Stimulated activated CD4-positive, alpha-beta T cell treated with anti-CD3 and anti-CD28 coated beads, Interleukin-15, amount 100 ng/mL, for 1 hour (primary cell): ENCODE measurements at places on chromosomes 7 and 10.

DNA sequence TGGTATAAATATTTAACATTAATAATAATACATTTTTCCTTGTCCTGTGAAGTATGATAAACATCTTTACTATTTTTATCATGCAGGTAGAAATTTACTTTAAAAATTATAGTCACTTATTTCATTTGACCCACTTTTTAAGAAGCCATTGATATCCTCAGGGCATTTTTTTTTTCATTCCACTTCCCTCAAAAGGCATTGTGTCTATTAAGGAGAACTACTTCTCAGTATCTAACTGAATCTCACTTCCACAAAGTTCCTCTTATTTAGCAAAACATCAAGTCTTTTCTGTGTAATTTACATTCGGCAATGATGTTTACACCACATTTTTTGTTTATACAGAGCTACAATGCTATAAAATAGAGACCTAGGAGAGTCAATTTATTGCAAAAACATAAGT, 388.2 kb upstream of the AKR1E2 start:
- no peak for DNase-seq

- DNase-seq: no peak
Observed at GRCh38 chr7:129925416-129926002, 27.3 kb downstream of the UBE2H start.

- no peak for DNase-seq
Observed at GRCh38 chr7:40749877-40750276, 615.1 kb downstream of the SUGCT start.

DNA sequence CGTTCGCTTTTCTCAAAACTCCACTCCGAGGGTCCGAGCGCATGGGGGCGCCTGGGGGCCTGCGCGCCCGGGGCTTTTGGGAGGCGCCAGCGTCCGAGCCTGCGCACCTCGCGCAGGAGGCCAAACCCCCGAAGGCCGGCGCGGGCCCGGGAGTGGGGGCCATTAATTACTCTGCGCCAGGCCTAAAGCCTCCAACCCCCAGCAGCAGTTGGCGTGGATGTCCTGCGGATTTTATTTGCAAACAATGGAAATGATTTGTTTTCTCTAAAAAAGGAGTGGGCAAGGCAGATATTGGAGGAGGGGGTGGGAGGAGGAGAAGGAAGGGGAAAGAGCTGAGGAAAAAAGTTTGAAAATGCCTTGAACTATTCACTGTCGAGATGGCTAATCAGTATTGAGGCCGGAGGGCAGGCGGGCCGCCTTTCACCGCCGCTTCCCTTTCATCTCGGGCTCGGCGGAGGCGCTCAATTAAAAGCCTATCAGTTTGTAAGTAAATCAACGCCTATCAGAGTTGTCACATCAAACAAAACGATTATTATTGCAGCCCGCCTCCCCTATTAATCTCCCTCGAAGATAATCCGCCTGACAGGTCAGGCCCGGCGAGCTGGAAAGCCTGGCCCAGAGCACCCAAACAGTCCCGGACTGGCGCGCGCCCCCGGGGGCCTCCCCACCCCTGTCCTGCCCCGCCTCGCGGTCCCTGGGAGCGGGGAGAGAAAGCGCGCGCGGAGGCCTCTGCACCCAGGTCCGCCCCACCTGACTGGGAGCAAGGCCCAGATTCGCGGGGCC, 3.4 kb upstream of the ZNF503 start:
- no peak for DNase-seq

- no peak for DNase-seq
Observed at GRCh38 chr10:62996925-62997324, 136.2 kb upstream of the NRBF2 start.

DNA sequence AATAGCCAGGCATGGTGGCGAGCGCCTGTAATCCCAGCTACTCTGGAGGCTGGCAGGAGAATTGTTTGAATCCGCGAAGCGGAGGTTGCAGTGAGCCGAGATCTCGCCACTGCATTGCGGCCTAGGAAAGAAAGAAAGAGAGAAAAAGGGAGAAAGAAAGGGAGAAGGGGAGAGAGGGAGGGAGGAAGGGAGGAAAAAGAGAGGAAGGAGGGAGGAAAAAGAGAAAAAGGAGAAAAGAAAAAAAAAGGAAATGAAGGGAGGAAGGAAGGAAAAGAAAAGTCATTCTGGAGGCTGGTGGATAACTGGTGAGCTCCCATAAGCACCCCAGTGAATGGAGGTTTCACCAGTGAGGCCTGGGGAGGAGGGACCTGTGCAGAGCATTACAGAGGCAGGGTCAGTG, 7.6 kb upstream of the OGDHL start:
- DNase-seq: no peak

GRCh38 chr10:109022417-109023049, 900.8 kb downstream of the XPNPEP1 start:
- no peak for DNase-seq

DNA sequence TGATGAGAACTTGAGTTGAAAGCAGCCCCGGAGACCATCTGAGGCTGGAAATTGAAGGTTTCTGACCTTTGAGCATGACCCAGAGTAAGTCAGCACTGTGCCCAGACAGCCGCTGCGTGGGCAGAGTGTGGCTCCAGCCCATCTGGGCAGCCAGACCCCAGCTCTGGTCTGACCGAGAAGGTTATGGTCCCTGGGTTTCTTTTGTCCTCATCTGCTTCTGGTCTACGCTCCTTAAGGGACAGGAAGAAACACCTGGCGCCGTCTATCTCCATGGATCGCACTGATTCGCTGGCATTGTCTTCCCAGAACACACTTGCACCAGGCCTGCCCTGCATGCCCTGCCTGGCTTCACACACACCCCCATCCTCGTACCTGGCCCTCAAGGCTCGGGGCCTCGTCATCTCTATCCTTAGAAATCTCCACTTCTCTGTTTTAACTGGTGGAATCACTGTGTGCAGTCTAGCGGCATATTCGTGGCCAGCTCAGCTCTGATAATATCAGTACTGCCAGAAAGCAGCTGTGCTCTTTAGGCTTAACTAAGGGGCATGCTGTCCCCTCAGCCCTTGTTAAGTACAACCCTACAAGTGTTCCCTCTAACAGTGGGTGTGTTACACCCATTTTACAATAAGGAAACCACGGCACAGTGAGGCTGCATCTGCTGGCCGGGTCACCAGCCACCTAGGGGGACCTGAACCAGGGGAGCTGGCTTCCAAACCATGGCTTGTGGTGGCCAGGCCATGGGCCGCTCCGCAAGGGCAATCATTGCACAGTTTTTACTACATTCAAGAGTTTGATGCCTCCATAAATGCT, 127.7 kb downstream of the ADCY1 start:
- no peak for DNase-seq

DNA sequence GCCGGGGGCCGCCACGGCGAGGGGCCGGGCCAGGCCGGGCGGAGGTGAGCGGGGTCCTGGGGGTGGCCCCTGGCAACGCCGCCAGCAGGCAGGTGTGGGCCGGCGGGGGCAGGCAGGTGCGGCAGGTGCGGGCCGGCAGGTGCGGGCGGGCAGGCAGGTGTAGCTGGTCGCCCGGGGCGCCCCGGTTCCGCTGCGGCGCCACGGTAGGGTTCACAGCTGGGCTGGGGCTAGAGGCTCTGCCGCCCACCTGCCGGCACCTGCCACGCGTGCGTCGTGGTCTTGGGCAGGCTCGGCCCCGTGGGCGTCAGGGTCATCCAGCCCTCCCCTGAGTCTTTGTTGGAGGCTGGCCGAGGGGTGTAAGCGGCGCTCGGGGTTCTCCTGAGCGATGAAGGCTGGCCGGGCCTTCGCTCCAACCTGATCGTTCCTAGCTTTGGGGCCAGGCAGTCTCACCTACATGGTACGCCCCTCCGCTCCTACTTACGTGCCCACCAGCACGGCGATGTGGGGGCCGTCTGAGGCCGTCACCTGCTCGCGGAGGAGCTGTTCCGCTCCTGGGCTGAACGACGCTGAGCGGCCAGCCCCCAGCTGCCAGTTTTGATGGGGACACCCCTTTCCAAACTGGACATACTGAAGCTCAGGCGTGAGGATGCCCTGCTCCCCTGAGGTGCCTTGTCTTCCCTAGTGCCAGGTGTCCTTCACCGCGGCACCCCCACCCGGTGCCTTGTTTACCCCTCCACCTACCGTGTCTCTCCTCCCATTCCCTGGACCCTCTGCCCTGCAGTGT, 493 bp downstream of the ZMIZ2 start:
- no peak for DNase-seq

GRCh38 chr7:127897704-127898454, 133.4 kb downstream of the LRRC4 start:
- no peak for DNase-seq

- no peak for DNase-seq
Observed at GRCh38 chr10:125473143-125473793, 209.7 kb downstream of the TEX36 start.

DNA sequence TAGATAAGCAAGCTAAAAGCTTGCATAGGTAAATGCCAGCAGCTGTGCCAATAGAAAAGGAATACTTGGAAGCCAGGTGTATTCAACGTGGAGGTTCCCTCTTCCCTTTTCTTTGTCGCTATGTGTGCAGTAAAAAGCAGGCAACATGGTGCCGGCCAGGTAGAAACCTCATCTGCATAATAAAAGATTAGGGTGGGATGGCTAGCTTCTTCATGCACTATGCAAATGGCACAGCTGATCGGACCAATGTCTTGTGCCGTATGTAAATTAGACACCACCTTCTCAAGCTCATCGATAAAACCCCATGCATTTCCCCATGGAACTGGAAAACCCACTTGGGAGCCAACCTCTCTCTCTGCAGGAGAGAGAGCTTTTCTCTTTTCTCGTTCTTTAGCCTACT, 150.9 kb upstream of the FOXK1 start:
- no peak for DNase-seq

DNA sequence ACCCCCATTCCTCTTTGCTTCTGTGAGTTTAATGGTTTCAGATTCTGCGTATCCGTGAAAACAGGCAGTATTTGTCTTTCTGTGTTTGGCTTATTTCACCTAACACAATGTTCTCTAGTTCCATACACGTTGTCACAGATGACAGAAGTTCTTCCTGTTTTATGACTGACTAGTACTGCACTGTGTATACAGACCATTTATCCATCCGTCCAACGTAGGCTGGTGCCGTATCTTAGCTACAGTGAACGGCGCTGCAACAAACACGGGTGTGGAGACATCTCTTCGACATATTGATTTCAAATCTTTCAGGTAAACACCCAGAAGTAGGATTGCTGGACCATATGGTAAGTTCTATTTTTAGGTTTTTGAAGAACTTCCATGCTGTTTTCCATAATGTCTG, 181.7 kb downstream of the PARD3 start:
- DNase-seq: no peak

- DNase-seq: no peak
Observed at GRCh38 chr7:901388-902154, 25.2 kb downstream of the GET4 start.

GRCh38 chr7:80218723-80219122, 84.1 kb downstream of the GNAI1 start:
- DNase-seq: no peak

GRCh38 chr10:75806186-75806585, 374.8 kb downstream of the LRMDA start:
- no peak for DNase-seq

DNA sequence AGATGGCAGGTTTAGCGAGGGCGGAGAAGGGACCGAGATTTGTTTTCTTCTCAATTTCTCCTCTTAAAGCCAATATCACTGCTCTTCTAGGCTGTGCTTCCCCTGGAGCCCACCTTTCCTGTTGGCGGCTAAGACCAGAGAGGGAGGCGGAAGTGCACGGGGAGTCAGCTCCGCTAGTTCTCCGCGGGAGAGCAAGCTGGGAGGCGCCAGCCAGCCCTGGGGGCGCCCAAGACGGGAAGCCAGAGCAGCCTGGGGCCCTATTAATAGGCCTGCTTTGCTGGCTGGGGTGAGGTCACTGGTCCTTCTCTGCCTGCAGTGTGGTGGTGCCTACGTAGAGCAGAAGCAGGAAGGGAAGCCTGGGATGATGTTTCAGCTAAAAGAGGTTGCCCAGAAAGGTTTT, 61.6 kb downstream of the LSM5 start:
- no peak for DNase-seq

- no peak for DNase-seq
Observed at GRCh38 chr7:152121432-152121831, 96.0 kb downstream of the GALNT11 start.

- no peak for DNase-seq
Observed at GRCh38 chr7:94577357-94577756, 67.7 kb downstream of the CASD1 start.

DNA sequence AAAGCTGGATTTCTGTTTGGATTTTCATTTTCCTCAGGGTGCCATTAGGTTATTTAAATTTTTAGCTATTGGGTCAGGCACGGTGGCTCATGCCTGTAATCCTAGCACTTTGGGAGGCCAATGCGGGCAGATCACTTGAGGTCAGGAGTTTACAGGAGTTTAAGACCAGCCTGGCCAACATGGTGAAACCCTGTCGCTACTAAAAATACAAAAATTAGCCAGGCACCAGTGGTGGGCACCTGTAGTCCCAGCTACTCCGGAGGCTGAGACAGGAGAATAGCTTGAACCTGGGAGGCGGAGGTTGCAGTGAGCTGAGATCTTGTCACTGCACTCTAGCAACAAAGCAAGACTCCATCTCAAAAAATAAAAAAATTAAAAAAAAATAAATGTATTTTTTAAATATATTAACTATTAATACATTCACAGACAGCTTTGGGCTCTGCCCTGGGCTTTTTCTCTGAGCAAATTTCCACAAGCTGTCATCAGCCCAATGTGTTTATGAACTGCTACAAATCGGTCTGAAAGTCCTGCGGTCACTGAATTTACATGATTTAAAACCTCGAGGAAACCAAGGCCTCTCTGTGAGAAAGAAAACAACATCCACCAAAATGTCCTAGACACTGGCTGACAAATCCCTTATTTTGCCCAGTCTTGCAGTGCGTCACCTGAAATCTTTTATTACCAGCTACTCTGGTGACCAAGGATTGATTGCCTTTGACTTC, 19.2 kb upstream of the PLEKHS1 start:
- no peak for DNase-seq

DNA sequence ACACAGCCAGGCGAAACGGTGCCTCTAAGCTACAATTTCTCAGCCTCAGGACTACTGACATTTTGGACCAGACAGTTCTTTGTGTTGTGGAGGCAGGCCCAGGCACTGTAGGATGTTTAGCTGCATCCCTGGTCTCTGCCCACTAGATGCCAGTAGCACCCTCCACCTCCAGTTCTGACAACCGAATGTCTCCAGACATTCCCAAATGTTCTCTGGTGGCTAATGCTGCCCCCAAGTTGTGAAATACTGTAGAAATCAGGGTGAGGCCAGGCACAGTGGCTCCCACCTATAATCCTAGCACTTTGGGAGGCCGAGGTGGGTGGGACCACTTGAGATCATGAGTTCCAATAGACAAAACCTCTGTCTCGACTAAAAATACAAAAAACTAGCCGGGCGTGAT, 18.2 kb downstream of the HNRNPF start:
- DNase-seq: no peak

DNA sequence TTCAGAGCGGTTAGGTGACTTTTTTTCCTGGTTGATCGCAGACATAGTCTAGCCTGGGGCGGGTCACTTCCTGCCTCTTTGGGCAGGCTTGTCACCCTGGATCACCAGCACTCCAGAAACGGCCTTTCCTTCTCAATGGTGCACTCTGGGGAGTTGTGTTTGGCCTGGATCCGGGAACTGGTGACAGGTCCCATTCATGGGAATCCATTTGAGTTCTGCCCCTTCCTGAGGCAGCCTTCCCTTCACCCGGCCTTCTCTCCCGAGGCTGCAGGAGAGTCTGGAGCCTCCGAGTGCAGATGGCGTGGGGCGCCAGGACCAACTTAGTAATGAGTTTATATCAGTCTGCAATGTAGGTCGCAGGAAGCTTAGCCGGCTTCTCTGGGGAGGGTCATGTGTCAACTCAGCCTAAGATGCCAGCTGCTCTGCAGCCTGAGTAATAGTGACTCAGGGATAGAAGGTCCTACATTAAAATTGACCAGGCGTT, 54.2 kb downstream of the TACR2 start:
- no peak for DNase-seq

- no peak for DNase-seq
Observed at GRCh38 chr7:144713850-144714249, 122.0 kb downstream of the TPK1 start.
